A549 treated with GW870086 at 1 μM for 4 hours (cell line): ENCODE measurements at places on chromosomes 7 and 10. TPM values are rescaled to one million over a fixed set of nuclear protein-coding genes. Genes with fewer than 3 reads are reported as not detected.

The VPS50 gene
- 5.8 to 7.7 TPM (median 6.6 TPM) in 5 replicates for total RNA-seq

The GNAI1 gene
- 28.5 to 34.6 TPM (median 30.9 TPM) in 5 replicates for total RNA-seq

The ATOH7 gene
- 0.17 to 0.34 TPM (median 0.18 TPM) in 5 replicates for total RNA-seq

The PURB gene
- total RNA-seq, result 10.8 to 14.5 TPM (median 13.0 TPM) in 5 replicates

The PHKG1 gene
- total RNA-seq, result 0.35 to 1.9 TPM (median 0.48 TPM) in 5 replicates

The KIAA1549 gene
- 4.9 to 6.8 TPM (median 6.2 TPM) in 5 replicates for total RNA-seq

The CWF19L1 gene
- 20.6 to 25.6 TPM (median 22.3 TPM) in 5 replicates for total RNA-seq

The CRTAC1 gene
- 0.74 to 2.0 TPM (median 1.3 TPM) in 5 replicates for total RNA-seq

The TWIST1 gene
- total RNA-seq, result 1.6 to 3.9 TPM (median 3.0 TPM) in 5 replicates
